ENCODE measurements at places on chromosomes 3 and 15.

DNA sequence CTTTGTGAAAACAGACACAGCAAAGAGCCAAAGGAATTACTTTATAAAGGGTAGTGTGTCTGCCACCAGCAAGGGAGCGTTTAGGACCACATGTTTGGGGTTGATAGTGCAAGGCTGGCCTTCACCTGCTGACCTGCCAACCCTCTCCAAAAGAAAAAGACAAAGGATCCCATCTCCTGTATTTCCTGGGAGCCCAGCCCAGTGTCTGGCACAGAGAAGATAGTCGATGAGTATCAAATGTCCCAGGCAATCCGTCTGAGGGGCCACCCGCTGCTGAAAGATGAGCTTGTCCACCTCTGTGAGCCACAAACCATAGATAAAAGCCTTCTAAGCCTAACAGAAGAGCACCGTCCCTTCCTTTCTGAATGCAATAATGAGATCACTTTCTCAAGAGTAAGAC lies 154.8 kb upstream of the CTNNB1 start:
- DNase-seq = no peak

DNA sequence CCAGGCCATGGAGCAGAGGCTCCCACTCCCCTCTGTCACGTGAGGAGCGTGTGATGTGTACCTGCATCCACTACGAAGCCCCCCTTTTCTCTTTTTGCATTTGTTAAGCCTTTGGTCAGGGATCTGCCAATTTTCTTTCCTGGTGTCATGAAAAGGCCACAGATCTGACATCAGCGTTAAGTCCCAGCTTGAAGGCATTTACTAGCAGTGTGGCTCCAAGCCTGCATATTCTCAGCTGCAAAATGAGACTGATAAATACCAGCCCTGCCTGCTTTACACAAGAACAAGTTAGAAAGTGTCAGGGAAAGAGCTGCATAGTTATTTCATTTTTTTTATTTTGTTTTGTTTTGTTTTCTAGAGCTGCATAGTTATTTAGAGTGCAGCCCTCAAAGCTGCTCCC lies 2.3 kb upstream of the ANKRD63 start:
- DNase-seq = no peak

- DNase-seq = no peak
Observed at GRCh38 chr3:122006267-122006666, 15.8 kb downstream of the ILDR1 start.

GRCh38 chr15:44311136-44311535 lies 22.6 kb downstream of the GOLM2 start:
- no peak for DNase-seq

- no peak for DNase-seq
Observed at GRCh38 chr15:48936666-48937065, 27.1 kb downstream of the SHC4 start.

DNA sequence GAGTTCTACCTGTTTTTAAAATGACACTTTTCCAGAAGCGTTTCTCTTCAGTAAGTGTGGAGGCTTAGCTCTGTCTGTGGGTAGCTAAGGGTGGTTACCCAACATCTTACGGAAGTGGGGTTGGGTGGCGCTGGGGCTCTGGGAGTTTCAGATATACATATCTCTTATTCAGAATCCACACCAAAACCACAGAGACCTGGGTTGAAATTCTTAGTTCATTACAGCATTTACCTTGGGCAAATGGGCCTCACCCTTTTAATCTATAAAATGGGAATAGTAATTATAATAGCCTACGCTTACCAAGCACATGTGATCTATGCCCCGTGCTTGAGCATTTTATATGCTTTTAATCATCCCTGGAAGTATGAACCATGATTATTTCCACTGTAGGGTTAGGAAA lies 9.4 kb downstream of the PTPRG start:
- no peak for DNase-seq

GRCh38 chr15:56906766-56907165 lies 11.7 kb upstream of the TCF12 start:
- DNase-seq = no peak

DNA sequence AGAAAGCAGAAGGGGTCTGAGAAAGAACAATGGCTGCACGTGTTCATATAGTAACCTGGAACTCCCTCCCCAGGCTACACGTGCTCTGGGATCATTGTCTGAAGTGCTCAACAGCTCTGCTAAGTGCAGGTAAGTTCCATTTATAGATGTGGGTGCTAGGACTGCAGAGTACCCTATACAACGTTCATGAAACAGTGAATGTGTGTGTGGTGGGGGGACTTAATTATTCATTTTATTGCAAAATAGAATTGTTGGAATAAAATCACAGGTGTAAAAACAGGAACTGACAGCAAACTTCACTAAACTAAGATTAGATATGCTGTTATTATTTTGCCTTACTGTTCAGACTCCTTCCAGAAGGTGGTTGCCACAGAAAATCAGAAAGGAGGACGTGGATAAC lies 68.5 kb downstream of the CCR4 start:
- DNase-seq = no peak

DNA sequence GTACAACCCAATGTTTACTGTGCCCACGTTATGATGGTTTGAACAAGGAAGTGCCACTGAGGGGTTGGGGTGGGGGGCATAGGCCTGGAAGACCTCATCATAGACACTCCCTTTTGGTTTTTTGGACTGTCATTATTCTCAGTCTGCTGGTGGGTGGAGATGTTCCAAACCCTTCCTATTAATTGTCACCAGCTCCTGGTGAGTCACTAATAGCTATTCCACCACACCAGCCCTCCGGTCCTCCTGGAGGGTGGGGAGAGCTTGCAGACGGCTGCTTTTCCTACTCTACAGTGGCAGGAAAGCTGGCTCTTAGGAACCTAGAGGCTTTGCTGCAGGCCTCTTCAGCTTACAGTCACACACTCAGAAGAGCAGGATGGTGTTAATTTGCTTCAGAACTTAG lies 9.0 kb upstream of the COPG1 start:
- no peak for DNase-seq

- no peak for DNase-seq
Observed at GRCh38 chr3:151219056-151219455, 16.0 kb upstream of the GPR171 start.

DNA sequence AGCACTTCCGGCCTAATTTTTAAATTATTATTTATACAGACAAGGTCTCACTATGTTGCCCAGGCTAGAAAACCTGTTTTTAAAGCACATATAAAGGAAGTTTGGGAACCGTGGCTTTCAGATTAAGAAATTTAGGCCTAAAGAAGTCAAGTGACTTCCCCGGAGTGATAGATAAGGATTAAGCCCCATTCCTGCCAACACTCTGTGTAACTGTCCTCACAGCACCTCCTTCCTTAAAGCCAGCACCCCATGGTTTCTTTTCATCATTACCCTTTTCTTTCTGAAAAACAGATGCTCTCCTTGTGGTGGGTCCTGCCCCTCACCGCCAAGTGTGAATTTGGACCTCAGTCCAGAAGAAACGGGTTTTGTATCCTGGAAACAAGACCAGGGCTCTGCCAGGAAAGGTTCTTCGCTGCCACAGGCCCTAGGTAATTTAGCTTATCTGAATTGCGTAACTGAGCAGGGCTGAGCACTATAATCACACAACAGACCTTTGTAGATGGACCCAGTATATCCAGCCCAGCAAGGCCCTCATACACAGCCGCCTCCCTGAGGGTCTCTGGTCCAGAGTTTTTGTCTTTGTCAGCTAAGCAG lies 231.3 kb downstream of the PLCL2 start:
- DNase-seq = no peak

GRCh38 chr3:192621909-192622308 lies 105.4 kb downstream of the FGF12 start:
- no peak for DNase-seq

DNA sequence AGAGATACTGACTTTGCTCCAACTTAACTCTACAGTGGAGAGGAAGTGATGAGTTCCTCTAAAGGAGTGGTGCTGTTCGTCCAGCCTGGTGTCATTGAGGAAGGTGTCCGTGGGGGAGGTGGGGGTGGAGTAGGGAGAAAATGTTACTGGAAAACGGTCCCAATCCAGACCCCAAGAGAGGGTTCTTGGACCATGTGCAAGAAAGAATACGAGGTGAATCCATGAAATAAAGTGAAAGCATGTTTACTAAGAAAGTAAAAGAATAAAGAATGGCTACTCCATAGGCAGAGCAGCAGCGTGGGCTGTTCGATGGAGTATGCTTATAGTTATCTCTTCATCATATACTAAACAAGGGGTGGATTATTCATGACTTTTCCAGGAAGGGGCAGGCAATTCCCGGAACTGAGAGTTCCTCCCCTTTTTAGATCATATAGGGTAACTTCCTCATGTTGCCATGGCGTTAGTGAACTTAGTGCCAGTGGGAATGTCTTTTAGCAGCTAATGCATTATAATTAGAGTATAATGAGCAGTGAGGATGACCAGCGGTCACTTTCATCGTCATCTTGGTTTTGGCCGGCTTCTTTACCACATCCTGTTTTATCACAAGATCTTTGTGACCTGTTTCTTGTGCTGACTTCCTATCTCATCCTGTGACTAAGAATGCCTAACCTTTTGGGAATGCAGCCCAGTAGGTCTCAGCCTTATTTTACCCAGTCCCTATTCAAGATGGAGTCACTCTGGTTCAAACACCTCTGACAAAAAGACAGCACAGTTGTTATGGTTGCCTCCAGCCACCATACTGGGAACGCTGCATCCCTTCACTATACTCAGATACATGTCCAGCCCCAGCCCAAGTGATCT lies 38.6 kb downstream of the CLEC3B start:
- DNase-seq = no peak

DNA sequence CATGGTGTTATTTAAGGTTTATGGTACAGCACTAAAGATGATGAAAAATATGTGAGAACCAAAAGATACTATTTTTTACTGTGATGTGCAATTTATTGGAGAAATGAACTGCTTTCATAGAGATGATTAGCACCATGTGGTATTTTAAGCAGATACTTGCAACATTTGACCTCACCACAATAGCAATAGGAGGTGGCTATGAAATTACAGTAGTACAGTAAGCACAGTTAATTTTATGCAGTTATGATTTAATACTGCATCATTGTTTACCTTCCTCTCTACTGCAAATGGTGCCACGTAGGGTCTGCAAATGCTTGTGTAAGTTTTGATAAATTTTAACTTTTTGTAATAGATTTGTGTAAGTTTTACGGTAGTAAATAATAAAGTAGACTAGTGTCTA lies 14.0 kb downstream of the PYGO1 start:
- DNase-seq = no peak

DNA sequence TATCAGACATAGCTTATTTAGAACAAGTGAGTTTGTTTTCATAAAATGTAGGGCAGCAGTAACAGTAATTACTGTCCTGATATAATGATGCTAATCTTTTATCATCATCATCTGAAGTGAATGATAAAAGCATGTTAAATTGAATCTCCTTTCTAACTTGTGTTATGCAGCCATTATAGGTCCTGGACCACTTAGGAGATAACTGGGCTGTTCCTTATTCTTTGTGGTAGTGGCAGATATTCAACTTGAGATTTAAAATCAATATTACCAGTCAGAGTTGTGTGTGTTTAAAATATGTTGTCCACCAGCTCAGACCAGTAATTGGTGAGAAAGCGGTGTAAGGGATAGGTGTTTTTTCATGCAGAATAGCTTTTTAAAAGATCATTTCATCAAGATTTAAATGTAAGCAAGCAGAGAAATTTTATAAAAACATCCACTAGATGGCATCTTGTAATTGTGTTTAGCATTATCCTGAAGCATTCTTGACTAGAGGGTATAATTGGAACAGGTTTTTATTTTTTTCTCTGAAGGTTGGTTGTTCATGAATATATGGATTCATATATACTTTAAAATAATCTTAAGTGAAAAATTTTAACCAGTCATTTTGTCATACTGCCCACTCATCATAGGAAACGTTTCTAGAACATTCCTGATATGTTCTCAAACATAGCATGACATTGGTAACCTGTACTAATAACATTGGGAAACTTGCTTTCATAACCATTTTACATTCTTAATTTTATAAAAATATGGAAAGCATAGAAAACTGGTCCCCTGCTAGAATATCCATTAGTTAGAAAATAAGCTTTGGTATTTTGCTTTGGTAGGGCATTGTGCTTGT lies 153.9 kb downstream of the BBX start:
- DNase-seq = no peak

DNA sequence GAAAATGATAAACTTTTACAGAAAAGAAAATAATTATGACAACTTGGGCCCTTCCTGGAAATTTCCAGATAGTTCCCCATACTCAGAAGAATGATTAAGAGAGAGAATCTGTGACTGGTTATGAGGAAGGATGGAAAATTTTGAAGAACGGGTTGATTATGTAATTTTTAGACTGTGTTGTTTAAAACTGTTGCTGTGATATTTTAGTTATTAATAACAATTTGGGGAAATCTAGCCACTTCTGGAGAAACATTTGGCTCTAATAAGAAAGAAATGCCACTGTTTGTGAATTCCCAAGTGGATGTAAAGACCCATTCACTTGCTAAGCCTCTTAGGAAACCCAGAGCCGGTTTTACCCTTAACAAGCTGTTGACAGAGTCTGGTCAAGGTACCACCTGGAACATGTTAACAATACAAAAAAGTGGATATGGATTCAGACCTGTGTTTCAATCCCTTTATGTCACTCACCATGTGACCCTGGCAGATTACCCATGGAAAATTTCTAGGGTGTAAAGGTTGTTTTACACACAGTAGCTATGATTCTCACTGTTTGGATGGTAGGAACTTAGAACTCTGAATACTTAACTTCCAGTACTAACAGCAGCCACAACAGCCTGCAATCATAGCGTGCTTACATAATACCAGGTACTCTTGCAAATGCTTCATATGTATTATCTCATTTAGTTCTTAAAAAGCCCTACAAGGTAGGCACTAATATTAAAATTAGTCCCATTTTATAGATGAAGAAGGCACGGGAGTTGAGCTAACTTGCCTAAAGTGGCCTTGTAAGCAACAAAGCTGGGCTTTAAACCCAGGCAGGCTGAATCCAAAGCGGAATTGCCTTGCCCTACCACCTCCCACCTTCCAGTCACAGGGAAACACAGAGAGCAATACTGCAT lies 32.0 kb downstream of the ZBTB38 start:
- no peak for DNase-seq

DNA sequence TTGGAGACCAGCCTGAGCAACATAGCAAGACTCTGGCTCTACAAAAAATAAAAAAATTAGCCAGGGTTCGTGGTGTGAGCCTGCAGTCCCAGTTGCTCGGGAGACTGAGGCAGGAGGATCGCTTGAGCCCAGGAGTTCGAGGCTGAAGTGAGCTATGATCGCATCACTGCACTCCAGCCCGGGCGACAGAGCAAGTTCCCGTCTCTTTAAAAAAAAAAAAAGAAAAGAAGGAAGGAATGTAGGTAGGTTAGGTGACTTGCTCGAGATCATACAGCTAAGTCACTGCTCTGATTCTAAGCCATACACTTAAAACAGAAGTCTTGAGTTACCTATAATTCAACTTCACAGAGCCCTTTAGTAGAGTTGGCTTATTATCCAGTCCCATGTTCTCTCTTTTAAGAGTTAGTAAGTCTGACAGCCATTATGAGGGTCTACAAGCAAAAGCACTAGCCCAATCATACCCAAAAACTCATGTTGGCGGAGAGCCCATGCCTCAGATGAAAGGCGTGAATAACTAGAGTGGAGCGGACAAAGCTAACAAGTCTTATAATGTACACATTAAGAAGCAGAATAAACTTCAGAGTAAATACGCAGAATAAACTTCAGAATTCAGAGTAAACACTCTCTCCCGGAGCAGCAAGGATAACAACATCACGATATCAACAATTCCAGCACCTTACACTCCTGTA lies 768 bp downstream of the AAGAB start:
- DNase-seq = no peak

Measured in iPS DF 6.9 (cell line).